Psoas muscle (tissue), 8 donors: ENCODE measurements at places on chromosomes 4 and X.

DNA sequence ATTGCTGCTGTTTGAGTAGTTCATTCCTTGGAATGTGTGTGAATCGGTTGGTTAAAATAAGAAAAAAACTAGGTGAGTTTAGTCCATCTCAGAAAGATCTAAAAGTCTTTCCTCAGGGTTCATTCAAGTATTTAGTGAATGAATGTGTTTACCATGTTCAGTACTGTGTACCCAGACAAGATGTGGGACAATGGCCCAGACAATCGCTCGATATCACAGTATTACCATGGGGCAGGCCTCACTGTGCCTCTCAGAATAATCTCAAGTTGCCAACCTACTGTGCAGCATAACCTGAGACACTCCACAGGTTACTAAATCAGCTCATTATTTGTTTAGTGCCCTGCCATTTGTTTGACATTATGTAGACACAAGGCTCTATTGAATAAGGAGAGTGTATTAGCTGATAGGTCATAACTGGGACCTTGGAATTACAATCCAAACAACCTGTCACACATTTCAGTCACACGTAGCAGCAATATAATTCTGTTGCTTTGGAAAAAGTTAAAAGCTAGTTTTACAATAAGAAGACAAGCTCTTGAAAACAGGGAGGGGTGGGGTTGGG is 24.9 kb upstream of the AMOT start:
- no peak for DNase-seq

DNA sequence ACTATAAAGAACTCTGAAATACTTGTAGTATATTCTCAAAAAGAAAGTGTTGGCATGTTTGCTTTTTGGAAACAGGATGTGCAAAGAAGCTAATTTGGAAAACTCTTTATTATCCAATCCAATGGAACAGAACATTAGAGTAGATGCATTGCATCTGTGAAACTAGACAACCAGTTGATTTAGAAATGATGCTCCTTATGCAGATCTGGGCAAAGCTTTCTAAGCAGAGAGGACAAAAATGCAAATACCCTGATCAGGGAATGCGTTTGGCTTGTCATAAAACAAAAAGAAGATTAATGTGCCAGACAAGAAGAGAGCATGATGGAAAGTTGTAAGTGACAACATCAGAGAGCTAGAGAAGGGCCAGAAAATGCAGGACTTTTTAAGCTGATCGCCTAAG is 142.3 kb downstream of the RCHY1 start:
- no peak for DNase-seq

GRCh38 chr4:36138220-36138619 is 106.1 kb downstream of the ARAP2 start:
- no peak for DNase-seq

DNA sequence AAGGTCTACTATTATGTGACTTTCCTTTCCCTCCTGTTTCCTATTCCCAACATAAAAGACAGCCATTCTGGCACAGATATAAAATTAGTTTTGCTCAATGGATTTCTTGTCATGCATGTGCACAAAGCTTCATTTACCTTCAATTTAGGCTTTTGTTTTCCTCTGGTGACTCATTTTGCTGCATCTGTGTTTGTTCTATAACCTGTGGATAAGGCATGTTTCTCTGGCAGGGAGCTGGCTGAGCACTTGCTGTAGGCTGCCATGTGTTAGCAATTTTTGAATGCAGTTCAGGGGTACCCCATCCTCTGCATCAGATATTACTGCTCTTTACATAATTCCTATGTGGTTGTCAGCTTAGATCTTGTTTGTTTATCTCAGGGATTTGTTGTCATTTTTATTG is 202.8 kb upstream of the GRID2 start:
- DNase-seq: no peak

- no peak for DNase-seq
These were observed 27.1 kb upstream of the RBMX start for GRCh38 chrX:136907621-136908020.

DNA sequence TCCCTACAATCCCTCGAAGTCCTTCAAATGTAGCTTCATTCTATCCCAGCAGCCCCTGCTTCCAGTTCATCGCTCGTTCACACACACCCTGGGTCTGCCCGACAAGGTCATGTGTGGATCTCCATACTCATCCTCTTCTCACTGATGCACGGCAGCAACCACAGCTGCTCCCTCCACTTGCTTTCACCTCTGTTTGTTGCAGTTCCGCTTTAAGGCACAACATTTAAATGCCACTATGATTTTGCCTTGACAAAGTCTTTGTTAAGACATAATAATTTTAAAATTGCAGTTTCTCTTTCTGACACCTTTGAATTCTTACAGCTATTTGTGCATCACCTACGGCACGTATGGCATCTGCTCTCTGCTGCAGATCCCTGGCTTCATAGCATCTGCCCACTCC is 1.8 kb downstream of the ODAPH start:
- DNase-seq: no peak

GRCh38 chr4:141432000-141432712 is 204.2 kb upstream of the IL15 start:
- DNase-seq: no peak

DNA sequence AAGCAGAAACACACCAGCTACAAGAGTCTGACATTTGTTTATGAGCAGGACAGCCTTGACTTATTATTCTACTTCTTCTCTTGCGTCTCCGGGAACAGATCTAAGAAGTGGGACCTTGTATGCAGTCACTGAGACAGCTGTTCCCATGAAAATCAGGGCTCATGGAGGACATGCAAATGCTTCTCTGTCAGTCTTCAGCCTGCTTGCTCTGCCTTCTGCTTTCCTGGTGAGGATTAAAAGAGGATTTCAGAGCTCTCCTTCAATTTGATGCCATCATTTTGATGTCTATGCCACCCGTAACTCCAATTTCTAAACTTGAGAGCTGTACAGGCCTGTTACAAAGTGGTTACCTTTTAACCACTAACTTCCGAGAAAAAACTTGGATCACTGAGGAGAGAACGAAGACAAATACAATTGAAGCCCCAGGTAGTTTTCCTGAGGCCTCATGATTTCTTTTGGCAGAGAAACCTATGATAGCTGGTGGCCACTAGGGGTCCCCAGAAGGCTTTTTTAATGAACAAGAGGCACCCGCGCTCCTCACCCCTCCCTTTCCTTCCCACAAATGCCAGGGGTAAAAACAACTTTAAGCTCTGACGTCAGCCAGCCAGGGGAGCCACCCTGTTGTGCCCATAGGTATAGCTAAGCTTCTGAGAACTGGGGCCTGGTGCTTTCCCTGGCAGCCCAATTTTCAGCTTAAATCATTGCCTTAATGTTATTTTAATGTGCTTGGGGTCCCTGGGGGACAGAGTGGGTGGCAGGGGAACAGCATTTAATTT is 97.0 kb downstream of the DDIT4L start:
- DNase-seq: peak; percentile 86

- peak; percentile 48 for DNase-seq
These were observed 9.8 kb downstream of the SPP1 start for GRCh38 chr4:87985097-87985886.

DNA sequence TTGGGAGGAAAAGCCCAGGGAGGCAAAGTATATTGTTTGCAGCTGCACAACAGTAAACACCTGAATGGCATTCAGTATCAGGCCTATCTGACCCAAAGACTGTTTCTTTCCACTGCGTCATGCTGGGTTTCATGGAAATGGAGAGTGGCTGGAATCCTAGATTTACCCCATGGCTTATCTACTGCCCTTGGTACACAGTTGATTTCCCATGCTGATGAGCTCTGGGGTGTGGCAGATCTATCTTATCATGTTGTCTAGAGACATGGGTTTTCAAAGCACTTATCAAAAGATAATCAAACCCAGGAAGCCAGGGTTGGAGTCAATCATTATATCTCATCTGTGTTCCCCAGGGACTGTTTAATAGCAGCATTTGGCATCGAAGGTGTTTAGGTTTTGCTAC is 72.1 kb downstream of the CLNK start:
- DNase-seq: no peak

- DNase-seq: no peak
These were observed 524.0 kb downstream of the DMD start for GRCh38 chrX:32687379-32687778.

DNA sequence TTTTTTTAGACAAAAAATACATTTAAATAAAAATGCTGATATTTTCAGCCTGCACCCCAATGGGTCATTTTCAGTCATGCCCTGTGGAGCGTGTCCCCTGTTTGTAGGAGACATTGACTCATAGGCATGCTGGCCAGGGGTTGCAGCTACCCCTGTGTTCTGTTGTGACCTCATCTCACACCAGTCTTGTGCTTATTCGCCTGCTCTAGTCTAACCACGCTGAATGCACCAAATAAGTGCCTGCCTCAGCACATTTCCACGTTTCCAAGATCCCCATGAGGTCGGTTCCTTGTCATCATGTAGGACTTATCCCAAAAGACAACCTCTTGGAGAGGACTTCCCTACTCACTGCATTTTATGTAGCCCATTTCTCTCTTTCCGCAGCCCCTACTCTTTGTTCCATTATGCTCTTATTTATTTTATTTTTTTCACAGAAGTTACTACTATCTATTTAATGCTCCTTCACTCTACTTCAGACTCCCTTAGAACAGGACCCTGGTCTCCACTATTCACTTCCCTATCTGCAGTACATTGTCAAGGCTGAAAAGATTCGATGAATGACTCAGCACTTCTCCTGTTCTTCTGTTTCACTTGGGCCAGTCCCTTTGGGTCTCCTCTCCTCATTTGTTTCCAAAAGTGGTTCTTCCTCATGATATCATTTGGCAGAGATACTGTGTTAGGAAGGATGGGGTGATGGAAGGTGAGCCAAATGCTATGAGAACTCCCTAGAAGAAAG is 109.7 kb downstream of the MSL3 start:
- DNase-seq: no peak

GRCh38 chr4:151928112-151928511 is 167.3 kb upstream of the GATB start:
- no peak for DNase-seq

- DNase-seq: no peak
These were observed 811 bp downstream of the ANKRD50 start for GRCh38 chr4:124711471-124712371.

- DNase-seq: no peak
These were observed 300.4 kb downstream of the LDB2 start for GRCh38 chr4:16597845-16598596.

DNA sequence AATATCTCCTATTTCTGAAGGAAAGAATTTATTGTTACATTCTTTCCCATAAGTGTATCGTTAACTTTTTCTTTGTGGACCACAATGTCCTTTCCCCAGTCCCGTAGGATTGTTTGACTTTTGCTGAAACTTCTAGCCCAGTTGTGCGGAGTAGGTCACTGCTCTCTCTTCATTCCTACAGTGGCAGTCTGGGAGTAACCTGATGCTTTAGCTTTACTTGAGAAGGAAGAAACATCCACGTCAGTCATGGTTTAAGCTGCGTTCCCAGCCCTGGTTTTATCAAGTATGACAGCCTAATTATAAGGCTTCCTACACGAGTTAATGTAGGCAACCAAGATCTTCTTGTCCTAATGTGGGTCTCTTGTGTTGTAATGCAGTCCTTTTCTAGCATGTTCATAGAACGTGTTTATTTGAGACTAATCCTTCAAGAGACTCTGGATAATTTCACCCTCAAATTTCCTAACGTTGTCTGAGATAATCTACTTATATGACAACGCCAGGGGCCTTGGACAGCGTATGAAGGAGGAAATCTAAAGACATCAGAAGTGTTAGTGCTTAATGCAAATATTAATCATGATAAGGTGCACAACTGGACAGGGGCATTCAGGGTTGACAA is 40.8 kb upstream of the GRPR start:
- DNase-seq: no peak

GRCh38 chr4:119652998-119653397 is 24.4 kb upstream of the PDE5A start:
- DNase-seq: no peak

DNA sequence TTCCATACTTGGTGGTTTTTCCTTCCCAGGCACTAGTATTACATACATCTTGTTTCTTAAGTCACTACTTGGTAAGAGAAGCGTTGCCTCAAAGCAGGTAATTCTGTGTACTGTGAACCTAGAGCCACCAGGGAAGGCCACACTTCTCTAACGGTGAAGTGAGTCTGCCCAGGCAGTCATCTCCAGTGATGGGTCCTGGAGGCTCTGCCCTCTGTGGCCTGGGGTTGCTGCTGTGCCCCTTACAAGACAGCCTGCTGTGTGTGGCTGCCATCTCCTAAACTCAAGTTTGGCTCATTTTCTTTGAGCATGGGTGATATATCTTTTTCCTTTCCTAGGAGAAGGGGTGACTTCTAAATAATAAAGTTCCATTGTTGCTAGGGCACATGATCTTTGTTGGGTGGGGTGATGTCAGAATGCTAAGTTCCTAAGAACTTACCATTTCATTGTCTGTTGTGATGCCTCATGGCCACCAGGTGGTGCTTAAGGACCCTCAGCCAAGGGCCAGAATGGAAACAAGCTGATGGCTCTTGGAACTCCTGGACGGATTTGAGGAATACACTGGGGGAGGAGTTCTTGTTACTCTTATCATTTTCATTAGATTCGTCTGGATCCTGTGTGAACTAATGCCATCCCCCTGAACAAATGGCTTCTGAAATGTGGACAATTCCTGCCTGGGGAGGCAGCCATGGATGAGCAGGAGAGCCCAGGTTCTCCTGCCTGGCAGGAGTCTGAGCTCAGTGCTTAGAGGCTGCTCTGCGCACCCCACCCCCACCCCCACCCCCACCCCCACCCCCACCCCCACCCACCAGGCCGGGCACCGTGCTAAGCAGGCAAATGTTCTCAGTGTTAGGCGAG is 41.1 kb upstream of the WDR1 start:
- DNase-seq: no peak

DNA sequence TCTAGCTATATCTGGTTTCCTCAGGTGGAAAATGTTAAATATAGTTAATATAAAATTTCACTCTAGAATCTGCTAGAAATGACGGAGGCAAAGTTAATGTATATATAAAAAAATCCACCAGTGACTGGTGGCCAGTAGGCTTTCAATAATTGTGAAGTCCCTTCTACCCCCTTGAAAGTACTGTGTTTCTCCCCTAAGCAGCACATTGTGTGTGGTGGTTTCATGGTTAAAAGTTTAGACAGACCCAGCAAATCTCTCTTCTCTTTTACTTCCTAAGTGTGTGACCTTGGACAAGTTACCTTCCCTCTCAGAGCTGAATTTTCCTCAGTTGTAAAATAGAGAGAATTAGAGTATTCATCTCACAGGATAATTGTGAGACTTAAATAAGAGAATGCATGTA is 600 bp upstream of the HEPH start:
- DNase-seq: no peak

- no peak for DNase-seq
These were observed 25.9 kb downstream of the PLAC1 start for GRCh38 chrX:134632355-134632754.

DNA sequence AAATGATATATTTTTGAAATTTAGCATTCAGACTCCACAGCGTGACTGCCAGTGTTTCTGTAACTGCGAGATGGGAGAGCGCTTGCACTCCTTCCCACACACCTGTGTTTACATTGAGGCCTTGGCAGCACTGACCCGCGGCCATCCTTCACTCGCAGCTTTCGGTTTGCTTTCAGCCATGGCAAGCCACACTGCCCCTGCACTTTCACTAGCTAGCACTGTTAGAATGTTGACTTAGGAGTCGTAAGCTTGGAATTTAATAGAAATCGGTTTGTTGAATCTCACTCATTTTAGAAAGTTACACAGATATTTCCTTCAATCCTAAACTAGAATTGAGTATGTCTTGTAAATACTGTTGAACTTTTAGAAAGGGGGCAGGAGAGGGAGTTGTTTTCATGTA is 136.2 kb downstream of the CFAP299 start:
- DNase-seq: no peak

- no peak for DNase-seq
These were observed 1024.1 kb downstream of the RPA4 start for GRCh38 chrX:97907791-97908190.

- no peak for DNase-seq
These were observed 68.4 kb upstream of the SCOC start for GRCh38 chr4:140305053-140305452.
